ENCODE measurements at places on chromosomes 16 and 17.
A peak's percentile ranks its signal among the peaks of the same experiment; 100 is the strongest.

- DNase-seq, result no peak
Measured at GRCh38 chr17:31596382-31597323, 205.2 kb downstream of the RAB11FIP4 start.

- no peak for DNase-seq
Measured at GRCh38 chr17:28385406-28385805, 13.9 kb downstream of the SARM1 start.

DNA sequence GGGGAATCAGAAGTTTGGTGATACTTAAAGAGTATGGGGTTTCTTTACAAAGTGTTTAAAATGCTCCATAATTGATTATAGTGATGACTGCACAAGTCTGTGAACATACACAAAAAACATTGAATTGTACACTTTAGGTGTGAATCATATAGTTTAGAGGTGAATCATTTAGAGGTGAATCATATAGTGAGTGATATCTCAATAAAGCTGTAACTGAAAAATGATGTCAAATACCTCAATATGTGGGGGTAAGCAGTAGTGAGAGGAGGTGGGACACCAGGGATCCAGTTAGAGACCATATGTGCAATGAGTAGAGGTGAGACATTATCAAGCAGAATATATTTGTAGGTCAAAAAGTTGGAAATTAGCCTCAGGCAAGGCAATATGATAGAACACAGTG is 264.5 kb downstream of the PMP22 start:
- no peak for DNase-seq

DNA sequence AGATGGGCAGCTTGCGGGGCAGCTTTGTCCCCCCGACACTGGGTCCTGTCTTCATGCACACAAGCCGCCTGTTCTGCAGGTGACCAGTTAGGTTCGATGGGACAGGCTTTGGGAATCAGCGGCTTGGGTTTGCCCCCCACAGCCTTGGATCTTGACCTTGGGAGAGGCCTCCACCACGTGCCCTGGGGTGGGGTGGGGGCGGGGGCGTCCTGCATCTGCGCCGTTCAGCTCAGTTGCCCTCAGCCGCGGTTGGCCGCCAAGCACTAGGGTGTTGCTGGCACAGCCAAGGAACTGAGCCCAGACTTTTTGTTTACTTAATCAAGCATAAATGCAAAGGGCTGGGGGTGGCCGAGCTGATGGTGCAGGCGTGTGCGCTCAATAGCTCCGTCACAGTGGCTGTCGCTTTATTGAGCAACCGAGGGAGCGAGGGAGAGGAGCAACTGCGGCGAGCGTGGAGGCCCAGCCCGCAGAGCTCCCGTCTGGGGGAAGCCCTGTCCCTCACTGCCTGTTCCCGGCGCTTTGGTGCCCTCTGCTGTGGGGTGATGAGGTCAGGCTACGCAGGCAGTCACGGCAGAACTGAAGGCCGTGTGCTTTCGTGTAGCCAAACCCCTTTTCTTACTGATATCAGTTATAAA is 33.9 kb downstream of the JPH3 start:
- DNase-seq, result peak; percentile 78

GRCh38 chr16:29007730-29008593 is 23.1 kb downstream of the LAT start:
- DNase-seq, result peak; percentile 61

- DNase-seq, result no peak
Measured at GRCh38 chr17:74454197-74455024, 12.0 kb upstream of the CD300A start.

DNA sequence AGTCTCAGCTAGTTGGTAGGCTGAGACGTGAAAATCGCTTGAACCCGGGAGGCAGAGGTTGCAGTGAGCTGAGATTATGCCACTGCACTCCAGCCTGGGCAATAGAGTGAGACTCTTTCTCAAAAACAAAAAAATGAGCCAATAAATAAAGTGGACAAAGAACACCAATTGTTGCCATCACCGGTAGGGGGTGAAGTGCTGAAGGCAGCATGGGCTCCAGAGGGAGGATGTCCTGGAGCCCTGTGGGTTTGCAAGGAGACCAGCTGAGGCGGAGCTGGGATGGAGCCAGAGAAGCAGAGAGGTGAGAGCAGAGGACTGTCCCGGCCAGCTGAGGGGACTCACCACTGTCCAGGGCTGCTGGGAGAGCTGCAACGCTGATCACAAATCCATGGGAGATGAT is 13.8 kb downstream of the CHST6 start:
- DNase-seq, result no peak

DNA sequence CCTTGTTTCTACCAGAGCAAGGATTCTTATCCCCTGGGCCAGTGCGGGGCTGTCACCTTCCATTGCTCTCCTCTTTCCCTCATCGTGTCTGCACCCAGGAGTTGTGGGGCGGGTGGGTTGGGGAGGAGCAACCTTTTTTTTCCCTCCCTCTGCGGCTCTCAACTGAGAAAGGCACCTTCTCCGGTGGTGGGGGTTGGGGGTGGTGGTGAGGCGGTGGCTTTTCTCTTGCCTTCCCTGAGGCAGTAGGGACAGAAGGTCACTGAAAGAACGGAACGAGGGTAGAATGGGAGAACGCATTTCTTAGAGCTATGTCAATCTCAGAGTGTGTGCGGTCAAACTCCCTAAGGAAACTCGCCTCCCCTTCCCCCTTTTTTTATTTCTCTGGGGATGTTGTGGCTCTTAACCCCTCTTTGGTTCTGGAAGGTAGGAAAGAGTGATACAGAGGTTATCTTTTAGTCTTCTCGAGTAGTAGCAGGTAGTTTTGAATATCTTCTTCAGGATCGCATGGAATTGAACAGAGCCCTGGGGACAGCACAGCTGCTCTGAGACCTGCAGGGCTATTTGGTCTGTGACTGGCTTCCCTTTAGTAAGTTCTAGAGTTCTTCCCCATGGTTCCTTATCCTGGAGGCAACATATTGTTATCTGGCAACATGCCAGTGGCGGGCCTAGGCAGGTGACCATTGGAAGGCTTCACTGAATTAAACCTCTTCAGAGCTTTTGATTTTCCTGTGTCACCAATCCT is 994 bp downstream of the CLTC start:
- peak; percentile 39 for DNase-seq

- no peak for DNase-seq
Measured at GRCh38 chr17:67511012-67511411, 133.9 kb downstream of the PITPNC1 start.

DNA sequence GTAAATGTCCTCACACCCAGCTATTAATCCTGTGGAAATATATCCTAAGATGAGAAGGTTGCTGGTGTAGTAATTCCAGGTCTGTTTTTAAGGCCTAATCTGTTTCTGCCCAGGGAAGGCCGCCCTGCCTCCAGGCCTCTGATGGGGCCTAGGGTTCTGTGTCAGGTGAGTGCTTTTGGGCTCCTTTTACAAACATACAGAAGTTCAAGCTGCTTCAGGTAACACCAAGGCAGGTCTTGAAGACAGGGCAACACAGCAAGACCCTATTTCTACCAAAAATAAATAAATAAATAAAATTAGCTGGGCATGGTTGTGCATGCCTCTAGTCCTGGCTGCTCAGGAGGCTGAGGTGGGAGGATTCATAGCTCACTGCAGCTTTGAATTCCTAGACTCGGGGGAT is 9.3 kb downstream of the PPL start:
- DNase-seq, result no peak

DNA sequence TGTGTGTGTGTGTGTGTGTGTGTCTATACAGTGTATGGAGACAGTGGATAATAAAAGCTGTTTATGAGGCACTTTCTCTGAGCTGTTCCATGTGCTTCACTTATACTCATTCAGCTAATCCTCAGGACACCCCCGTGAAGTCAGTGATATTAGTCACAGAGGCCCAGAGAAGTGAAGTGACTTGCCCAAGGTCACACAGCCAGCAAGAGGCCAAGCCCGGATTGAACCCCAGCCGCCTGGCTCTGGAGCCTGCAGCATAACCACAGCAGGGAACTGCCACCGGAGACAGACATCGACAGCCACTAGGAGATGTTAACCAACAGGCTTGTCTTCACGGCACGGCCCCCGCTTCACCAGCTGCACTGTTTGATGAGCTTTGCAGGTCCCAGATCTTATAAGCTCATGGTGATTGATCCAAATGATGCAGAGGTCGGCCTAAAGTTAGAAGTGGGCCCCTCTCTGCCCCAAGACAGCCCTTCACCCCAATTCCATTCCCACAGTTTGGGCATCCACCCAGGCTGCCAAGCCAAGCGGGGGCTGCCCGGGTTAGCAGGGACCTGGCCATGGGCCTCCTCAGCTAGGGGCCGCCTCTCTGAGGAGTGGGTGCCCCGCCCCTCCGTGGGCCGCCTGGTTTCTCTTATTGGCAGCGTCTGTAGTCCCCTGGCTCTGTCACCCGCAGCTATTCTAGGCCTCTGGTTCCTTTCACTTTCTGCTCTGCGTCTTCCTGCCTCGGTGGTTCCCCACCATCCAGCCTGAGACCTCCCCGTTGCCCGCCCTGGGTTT is 30.9 kb downstream of the SOCS1 start:
- DNase-seq, result peak; percentile 86

- no peak for DNase-seq
Measured at GRCh38 chr16:58338205-58338604, 43.4 kb upstream of the PRSS54 start.

- no peak for DNase-seq
Measured at GRCh38 chr17:9138161-9138717, 116.9 kb downstream of the NTN1 start.

DNA sequence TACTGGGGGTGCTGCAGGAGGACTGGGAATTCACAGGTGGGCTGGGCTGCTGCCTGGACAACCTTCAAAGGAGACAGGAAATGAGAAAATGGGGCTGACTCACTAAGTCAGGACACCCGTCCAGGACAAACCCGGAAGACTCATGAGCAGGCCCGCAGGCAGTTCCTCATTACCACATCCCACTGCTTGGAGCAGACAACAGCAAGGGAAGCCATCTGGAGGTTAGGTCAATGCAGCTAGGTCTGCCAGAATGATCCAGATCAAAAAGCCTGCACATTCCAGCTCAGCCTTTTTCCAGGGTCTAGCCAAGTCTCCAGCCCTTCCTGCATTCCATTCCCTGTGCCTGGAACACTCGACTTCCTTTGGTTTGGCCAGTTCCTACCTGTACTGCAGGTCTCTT is 536.5 kb upstream of the CDH11 start:
- DNase-seq, result no peak

DNA sequence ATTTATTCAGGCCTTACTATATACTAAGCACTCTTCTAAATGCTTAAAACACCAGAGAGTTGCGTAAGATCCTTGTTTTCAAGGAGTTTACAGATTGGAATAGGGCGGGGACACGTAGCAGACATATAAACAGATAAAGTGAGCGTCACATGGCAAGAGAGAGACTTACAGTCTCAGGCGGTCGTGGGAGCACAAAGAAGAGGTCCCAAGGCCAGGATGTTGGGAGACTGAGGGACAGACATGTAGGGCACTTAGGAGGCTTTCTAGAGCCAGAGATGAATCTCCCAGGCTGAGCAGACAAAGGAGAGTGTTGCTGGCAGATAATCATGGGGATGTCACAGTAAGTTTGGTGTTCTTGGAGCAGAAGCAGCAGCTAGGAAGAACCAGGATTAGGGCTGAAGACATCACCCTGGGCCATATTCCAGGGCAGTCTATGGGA is 119.1 kb upstream of the ANKFN1 start:
- no peak for DNase-seq

DNA sequence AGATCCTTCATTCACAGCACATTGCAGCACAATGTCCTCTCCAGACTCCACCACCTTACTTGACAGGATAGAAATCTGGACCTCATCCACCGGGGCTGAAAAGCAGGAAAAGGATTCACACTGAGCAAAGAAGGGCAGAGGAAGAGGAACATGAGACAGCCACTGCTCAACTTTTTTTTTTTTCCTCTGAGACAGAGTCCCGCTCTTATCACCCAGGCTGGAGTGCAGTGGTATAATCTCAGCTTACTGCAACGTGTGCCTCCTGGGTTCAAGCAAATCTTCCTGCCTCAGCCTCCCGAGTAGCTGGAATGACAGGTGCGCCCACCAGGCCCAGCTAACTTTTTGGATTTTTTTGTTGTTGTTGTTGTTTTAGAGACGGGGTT is 34.4 kb downstream of the PECAM1 start:
- DNase-seq, result no peak

- peak; percentile 14 for DNase-seq
Measured at GRCh38 chr16:11252482-11252931, 3.5 kb downstream of the SOCS1 start.

GRCh38 chr17:1725642-1726511 is 1.4 kb downstream of the WDR81 start:
- DNase-seq, result no peak

DNA sequence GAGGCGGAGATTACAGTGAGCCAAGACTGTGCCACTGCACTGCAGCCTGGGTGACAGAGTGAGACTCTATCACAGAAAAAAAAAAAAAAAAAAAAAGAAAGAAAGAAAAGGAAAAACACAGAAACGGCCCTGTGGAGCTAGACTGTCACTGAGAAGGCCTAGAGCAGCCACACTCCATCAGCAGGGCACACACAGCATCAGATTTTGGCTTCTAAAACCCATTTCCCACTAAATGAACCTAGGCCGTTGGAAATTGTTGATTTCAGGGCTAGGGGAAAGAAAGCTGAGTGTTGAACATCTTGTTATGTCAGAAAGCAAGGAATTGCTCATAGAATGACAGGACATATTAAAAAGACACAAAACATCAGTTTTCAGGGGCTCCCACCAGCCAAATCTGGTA is 48.9 kb downstream of the ZCCHC14 start:
- DNase-seq, result no peak

DNA sequence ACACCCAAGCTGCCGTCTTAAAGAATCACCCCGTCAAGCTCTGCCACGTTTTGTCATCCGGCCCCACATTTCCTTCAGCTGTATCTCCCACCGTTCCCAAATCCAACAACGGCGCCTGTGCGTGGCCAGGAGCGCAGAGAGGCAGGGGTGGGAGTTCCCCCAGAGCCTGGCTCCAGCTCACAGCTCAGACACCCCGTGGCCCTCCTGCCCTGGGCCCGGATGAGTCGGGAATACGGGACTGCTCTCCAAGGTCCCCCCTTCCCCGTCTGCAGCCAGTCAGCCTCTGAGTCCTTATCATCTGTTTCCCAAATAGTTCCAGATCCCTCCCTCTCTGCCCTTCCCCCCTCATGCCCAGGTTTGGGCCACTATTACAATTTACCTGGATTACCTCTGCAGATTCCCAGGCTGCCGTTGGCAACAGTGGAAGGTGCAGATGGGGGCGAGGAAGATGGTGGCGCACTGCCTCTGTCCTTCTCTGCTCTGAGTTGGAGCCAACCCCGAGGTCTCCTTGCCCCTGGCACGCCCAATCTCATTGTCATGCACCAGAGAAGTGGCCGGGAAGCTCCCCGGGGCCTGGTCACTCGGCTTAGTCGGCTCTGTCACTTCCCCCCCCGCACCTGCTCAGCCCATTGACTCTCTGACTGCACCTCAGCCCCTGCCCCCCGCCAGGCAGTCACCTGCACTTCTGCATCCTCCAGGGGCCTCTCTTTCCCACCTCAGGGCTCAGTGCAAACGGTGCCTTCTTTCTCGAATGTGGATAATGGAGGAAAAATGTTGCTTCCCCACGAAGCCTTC is 18.3 kb upstream of the RPTOR start:
- no peak for DNase-seq

GRCh38 chr17:1577182-1577581 is 14.6 kb upstream of the PITPNA start:
- DNase-seq, result no peak

DNA sequence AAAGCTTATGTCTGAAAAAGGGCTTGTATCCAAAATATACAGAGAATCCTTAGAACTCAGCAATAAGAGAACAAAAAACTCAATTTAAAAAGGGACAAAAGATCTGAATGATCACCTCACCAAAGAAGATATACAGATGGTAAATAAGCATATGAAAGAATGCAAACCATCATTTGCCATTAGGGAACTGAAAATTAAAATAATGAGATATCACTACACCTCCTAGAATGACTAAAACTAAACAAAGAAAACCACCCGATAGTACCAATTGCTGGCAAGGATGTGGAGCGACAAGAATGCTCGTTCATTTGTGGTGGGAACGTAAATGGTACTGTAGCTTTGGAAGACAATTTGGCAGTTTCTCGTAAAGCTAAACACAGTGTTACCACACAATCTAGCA is 66.9 kb upstream of the MPHOSPH6 start:
- DNase-seq, result no peak
